Adipose tissue (tissue), 3 donors: ENCODE measurements at places on chromosomes 1 and 21. TPM values are rescaled to one million over a fixed set of nuclear protein-coding genes. Genes with fewer than 3 reads are reported as not detected.

VWA5B1 gene
- not detected for polyA plus RNA-seq

PCP4 gene
- 2.0 TPM for polyA plus RNA-seq

CDCP2 gene
- polyA plus RNA-seq = not detected

ZNF326 gene
- polyA plus RNA-seq = 16.0 TPM

TRAF3IP3 gene
- 6.3 TPM for polyA plus RNA-seq

KAZN gene
- polyA plus RNA-seq = 2.6 TPM

DENND2C gene
- polyA plus RNA-seq = 1.1 TPM

PRCC gene
- 38.7 TPM for polyA plus RNA-seq

AQP10 gene
- not detected for polyA plus RNA-seq
